ENCODE measurements at places on chromosomes 5 and 9. TPM values are rescaled to one million over a fixed set of nuclear protein-coding genes. Genes with fewer than 3 reads are reported as not detected.

GRCh38 chr5:40332970-40333369, 346.7 kb upstream of the PTGER4 start:
- no peak for DNase-seq

DNA sequence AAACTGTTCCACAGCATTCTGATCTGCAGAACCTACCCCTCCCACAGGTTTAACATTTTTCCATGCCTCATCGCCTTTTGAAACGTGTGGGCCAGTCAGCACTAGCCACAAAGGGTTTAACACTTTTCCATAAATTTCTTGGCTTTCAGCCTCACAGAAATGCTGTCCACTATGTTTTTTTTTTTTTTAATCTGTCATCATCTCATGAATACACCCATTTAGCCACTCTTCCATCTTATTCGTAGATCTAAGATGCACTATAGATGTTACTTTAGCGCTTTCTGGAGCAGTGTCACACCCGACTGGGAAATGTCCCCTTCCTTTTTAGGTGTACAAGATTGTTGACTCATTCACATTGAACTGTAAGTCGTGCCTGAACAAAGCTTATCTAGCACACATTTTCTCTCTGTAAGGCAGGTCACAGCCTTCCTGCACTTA, 62.3 kb downstream of the GCNT1 start:
- no peak for DNase-seq

The IFNA21 gene
- 0.17 TPM for polyA plus RNA-seq

The ZNF658 gene
- polyA plus RNA-seq, result 8.9 TPM

GRCh38 chr5:35198075-35198474, 32.2 kb downstream of the PRLR start:
- DNase-seq, result peak; percentile 52

DNA sequence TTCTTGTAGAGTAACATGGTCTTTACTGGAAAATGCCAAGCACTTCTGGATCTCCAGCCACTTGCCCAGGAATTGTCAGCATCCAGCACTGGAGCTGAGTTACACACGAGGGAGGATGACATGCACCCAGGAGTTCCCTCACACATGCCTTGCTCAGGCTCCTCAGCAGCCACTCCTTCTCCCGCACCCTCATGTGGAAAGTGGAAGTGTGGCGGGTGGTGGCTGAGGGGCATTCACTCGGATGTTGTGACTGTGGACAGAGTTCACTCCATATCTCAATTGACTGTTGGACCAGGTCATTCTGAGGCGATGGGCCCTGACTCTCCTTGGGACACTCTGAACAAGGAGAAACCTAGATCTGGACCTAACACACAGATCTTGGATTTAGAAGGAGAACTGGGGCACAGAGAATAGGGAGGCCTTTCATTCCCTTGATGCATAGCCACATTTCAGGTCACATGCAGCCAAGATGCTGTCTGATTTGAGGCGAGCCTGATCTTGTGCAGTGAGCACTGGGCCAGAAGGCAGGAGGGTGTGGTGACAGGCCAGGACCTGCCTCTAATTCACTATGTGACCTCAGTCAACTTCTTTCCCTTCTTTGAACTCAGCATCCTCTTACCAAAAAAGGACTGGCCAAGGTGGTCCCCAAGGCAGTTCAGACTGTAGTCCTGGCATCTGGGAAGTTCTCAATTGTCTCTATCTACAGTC, 62.1 kb downstream of the CYSTM1 start:
- DNase-seq, result no peak

- DNase-seq, result no peak
These were observed 98.6 kb upstream of the TLE1 start for GRCh38 chr9:81787747-81788632.

The CLIC3 gene
- polyA plus RNA-seq, result 0.47 TPM

The ZNF484 gene
- polyA plus RNA-seq, result 7.1 TPM

DNA sequence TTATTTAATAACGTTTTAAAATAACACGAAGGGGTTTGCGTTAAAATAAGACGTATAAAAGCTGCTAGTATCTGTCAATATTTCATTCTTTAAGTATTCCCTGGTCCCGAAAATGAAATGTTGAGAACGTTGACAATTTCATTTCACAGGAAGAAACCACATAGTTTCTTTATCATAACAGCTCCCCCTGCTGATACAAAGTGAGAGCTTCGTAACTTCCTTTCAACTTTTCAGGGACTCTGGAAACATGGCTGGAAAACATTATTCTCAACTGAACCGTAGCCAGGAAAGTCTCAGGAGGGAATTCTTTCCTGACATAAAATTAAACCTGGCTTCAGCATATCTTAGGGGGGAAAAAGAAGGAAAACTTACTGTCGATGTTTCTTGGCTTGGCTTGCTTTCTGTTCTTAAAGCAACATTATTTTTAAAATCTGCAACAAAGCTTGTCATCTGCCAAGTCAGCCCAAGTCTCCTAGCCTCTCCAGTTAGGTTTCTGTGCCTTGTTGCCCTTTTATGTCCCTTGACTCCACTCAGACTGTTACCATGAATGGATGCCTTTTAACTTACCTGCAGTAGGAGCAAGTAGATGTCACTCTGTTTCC, 122.9 kb upstream of the DAB2 start:
- DNase-seq, result peak; percentile 81

DNA sequence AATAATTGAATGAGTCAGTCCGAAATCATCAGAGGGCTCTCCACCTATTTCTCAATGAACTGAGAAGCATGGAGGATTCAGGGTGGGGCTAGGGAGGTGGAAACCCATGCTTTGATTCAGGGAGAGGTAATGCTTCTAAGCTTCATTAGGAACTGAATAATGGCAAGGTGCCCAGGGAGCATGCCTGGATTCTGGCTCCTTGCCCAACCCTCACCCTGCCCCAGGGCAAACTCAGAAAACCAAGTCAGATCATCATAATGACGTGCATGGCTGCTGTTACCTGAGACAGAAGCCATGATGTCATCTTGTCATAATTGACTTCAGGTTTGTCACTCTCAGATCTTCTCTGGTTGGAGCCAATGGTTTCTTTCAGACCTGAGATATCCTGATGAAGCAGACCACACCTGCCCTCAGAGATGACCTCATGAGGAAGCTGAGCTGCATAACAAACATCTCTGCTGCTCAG, 199.6 kb downstream of the SYK start:
- peak; percentile 21 for DNase-seq

The POU5F2 gene
- 0.10 TPM for polyA plus RNA-seq

The DBH gene
- 1.7 TPM for polyA plus RNA-seq

The IRF1 gene
- 15.8 TPM for polyA plus RNA-seq

- DNase-seq, result no peak
These were observed 42.5 kb downstream of the RALGPS1 start for GRCh38 chr9:126956917-126957686.

GRCh38 chr9:22170990-22171670, 162.0 kb upstream of the CDKN2B start:
- no peak for DNase-seq

GRCh38 chr5:156942064-156942463, 21.0 kb downstream of the TIMD4 start:
- DNase-seq, result no peak

DNA sequence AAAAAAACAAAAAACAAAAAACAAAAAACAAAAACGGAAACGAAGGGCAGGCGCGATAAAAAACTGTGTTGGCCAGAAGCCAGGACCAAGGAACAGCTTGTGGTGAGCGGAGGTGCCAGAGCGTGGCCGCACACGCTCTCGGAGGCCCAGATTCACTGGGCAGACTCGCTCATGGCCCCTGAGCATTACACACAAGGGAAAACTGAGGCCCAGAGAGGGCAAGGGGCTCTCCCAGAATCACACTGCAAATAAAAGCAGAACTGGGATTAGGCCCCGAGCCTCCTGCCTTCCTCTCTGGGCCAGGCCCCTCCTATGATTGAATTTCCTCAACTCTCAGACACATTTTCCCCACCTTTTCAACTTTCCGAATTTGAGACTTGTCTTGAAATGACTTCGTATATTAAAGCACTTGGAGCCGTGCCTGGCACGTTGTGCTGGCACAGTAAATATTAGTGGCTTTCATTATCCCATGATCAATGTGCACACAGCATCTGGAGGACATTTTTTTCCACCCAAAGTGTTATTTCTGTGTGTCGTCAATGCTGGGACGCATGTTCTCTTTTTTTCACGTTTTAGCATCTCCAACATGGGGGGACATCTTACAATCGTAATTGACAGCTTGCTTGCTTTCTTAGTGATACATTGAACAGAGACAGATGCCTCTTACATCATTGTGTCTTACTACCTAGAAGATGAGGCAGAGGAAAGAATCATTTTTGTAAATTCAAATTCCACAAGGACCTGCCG, 7.4 kb downstream of the FIBCD1 start:
- DNase-seq, result no peak

- DNase-seq, result no peak
These were observed 12.1 kb downstream of the SLC22A5 start for GRCh38 chr5:132381614-132382013.

GRCh38 chr5:67305913-67306710, 109.5 kb upstream of the CD180 start:
- DNase-seq, result no peak

GRCh38 chr5:25285136-25285535, 640.4 kb upstream of the CDH10 start:
- DNase-seq, result peak; percentile 8

DNA sequence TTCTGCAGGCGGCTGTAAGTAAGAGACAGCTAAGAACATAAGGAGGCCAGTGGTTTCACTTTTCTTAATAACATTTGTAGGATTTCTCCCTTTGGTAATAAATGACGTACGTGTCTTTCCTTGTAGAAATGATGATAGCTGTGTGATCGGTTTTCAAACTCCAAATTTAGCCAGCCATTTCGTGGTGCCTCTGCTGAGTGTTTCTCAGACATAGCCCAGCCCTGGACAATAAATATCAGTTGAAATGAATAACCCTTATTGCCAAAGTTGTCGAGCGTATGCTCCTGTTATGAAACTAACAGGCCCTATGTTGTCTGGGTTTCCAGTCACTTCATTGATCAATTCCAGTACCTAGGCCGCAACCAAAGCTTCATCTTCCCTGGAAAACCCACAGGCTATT, 75.0 kb upstream of the MSX2 start:
- no peak for DNase-seq

The PCDHA9 gene
- polyA plus RNA-seq, result 0.03 TPM

- DNase-seq, result no peak
These were observed 26.0 kb downstream of the IRX4 start for GRCh38 chr5:1856596-1857255.

- peak; percentile 62 for DNase-seq
These were observed 931 bp downstream of the FAM219A start for GRCh38 chr9:34457266-34458012.

The GNA14 gene
- polyA plus RNA-seq, result 13.6 TPM

- no peak for DNase-seq
These were observed 1.2 kb downstream of the ENTREP1 start for GRCh38 chr9:69326261-69326660.

GRCh38 chr5:107074996-107075395, 595.7 kb downstream of the EFNA5 start:
- peak; percentile 29 for DNase-seq

The ERGIC1 gene
- polyA plus RNA-seq, result 118 TPM

The PRUNE2 gene
- polyA plus RNA-seq, result 16.8 TPM

DNA sequence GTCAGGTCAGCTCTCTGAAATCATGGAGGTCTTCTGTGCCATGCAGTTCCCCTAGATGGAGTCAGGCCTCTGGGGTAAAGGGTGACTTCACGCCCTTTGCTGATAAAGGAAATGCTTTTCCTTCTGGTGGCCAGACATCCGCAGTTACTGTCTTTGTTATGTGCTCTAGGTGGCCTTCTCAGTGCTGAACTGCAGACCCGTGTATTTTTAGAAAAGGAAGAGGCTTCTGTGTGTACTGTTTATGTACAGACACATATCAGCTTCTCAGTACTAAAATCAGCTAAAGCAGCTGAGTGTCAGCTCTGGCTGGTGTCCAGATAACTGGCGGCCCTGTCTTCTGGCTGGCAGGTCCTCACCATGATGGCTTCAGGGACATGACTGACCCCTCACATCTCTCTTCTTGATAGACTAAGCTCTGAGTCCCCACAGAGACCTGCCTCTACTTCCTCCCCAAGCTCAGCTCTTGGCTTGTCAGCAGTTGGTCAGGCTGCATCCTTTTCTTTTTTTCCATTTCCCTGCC, 75.3 kb downstream of the ARHGAP26 start:
- no peak for DNase-seq

GRCh38 chr5:131305906-131306305, 42.1 kb downstream of the CDC42SE2 start:
- no peak for DNase-seq

DNA sequence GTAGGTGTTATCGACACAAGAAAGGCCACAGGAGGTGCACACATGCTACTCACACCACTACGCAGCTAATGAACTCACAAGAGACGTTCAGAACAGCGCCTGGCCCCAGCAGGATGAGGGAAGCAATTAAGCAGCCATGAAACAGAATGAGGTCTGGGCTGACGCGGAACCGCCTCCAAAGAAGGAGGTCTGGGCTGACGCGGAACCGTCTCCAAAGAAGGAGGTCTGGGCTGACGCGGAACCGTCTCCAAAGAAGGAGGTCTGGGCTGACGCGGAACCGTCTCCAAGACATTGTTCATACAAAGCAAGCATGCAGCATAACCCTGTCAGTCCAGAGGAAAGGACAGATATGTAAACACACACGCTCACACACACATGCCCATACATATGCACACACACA, 63.2 kb upstream of the ZNF354A start:
- no peak for DNase-seq

GRCh38 chr5:11075035-11075805, 314.2 kb upstream of the DAP start:
- no peak for DNase-seq

DNA sequence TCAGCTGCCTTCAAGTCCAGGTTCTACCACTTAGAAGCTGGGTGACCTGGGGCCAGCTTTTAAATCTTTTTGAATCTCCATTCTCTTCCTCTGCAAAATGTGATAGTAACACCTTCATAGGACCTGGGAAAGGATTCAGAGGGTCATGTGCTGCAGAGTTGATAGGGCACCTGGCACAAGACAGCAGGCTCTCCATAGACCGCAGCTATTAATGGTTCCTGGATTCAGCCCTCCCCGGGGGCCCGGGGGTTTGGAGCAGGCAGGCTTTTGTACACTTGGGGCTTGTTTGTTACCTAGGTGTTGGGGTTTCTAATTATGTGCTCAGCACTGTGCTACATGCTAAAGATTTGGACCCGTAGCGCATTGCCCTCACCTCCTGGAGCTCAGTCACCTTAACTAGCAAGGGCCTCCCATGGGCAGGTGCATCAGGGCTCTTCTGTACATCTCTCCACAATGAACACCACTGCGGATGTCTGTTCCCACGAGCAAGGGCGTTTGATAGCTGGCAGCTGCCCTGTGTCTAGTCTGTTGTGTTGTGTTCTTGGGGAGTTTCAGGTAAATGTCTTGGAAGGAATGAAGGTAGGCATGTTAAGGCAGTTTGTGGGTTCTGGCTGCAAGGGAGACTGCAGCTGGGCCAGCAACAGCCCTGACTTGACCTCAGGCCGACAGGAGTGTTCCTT, 12.1 kb downstream of the PRRC2B start:
- DNase-seq, result no peak

The PWWP2A gene
- 30.3 TPM for polyA plus RNA-seq

The TMEM215 gene
- polyA plus RNA-seq, result 0.05 TPM

- no peak for DNase-seq
These were observed 666 bp downstream of the SNX30 start for GRCh38 chr9:112751056-112751795.

GRCh38 chr5:5014586-5015235, 125.4 kb upstream of the ADAMTS16 start:
- no peak for DNase-seq

Data from renal pelvis (tissue), 12 donors.